Fibroblast of mammary gland (primary cell): ENCODE measurements at places on chromosomes 12 and 14.

DNA sequence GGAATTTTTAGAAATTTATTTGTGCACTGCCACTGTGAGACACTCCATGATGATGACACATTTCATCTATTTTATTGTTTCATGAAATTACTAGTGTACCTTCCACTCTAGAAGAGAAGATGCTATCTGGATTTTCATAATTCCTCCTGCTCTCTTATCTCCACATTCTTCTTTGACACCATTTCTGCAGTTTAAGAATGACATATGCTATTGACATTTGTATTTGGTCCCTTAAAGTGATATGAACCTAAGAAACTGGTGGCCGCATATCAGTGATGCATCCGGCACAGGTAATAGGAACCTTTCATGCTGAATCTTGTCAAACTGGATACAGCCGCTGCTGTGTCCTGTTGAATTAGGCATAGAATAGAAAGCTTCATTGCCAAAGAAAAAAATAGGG, 696.3 kb downstream of the TMEM121 start:
- no peak for DNase-seq

GRCh38 chr12:15532364-15532977, 210.2 kb downstream of the PTPRO start:
- DNase-seq, result peak; percentile 91

DNA sequence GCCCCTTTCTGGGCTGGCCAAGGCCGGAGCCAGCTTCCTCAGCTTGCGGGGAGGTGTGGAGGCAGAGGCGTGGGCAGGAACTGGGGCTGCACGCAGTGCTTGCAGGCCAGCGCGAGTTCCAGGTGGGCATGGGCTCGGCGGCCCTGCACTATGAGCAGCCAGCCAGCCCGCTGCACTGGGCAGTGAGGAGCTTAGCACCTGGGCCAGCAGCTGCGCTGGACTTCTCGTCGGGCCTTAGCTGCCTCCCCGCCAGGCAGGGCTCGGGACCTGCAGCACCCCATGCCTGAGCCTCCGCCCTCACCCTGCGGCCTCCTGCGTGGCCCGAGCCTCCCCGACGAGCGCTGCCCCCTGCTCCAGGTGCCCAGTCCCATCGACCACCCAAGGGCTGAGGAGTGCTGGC, 42.0 kb downstream of the TMTC2 start:
- no peak for DNase-seq

- no peak for DNase-seq
These were observed 139.9 kb downstream of the GRIP1 start for GRCh38 chr12:66538970-66539369.

DNA sequence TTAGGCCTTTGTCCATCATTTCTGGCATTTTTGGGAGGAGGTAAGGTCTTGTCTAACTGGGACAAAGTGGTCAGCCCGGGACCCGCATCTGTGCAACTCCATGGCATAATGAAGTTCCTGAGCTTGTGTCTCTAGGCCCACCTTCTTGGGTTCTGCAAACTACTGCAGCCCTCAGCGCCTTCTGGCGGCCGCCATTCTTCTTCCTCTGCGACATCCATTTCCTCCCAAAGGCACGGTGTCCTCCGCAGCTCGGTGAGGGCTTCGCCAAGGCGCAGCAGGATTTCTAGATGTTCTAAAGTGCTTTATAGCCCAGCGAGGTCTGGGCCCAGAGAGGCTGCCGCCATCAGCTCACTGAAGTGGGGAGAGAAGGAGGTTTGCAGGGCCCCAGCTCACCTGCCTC, 134.4 kb upstream of the OR4E1 start:
- DNase-seq, result no peak

DNA sequence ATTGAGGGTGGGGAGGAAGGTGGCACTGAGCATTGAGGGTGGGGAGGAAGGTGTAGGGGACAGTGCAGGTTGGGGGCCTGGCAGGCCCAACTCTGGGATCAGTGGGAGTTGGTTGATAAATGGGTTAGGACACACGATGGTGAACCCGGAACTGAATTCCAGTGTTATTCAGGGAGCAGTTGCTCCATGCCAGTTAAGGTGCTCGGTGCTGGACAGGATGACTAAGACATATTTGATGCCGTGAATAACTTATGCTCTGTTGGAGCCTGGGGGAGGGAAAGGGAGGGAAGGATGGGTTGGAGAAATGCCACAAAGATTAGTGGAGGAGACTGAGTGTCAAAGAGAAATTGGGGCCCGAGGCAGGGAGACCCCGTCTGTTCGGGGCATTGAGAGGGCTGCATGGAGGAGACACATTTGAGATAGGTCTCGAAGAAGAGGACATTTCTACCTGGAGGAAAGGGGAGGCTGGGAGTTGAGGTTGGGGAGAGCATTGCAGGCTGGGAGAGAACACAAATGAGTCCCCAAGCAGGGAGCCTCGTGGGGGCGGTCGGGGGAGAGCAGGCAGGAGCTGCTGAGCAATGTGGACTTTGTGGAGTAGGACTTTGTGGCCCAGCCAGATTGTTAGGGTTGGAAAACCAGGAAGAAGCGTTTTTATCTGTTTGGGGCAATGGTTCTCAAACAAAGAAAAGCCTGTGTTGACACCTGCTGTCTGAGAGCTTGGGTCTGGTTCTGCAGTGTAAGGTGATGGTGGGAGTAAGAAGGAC, 65.3 kb downstream of the IQSEC3 start:
- no peak for DNase-seq

GRCh38 chr12:98485792-98486340, 29.5 kb upstream of the TMPO start:
- no peak for DNase-seq

DNA sequence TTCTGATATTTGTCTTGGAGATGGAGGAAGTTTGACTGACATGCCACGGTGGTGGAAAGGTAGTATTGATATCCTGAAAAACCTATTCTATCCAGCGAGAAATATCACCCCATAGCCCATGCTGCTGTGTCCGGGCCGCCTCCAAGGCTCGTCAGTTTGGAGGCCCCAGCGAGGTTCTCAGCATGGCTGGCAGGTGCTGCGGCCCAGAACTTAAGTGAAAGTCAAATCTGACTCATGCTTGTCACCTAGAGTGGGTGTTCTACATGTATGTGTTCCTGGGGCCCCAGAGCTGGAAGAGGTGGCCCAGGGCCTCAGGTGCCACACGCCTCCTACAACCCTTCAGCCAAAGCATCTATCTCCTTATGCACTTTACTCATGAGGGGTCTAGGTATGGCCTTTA, 92.9 kb downstream of the GCH1 start:
- DNase-seq, result no peak

GRCh38 chr12:49733219-49734017, 7.9 kb upstream of the TMBIM6 start:
- no peak for DNase-seq

GRCh38 chr14:44490966-44491365, 16.1 kb downstream of the FSCB start:
- DNase-seq, result no peak

- DNase-seq, result no peak
These were observed 137.1 kb downstream of the DUSP6 start for GRCh38 chr12:89215196-89215595.

DNA sequence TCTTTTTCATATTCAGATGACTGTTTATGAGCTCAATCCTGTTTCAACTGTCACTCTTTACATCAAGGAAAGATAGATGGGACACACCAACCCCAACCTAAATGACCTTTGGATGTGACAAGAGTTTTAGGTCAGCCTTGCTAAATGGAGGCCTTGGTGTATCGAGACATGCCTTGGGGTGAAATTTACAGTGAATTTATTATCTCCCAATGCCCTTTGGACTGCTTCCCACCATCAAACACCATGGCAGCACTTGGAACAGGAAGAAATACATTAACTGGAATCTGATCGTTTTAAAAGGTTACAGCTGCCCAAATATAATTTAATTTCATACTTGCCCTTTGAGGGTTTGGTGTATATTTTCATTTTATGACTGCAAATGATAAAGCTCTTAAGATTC, 327.6 kb downstream of the SOX5 start:
- no peak for DNase-seq

- no peak for DNase-seq
These were observed 3.0 kb downstream of the SCAF11 start for GRCh38 chr12:45987340-45987727.

- DNase-seq, result no peak
These were observed 1054.3 kb downstream of the VRK1 start for GRCh38 chr14:97851428-97851995.

DNA sequence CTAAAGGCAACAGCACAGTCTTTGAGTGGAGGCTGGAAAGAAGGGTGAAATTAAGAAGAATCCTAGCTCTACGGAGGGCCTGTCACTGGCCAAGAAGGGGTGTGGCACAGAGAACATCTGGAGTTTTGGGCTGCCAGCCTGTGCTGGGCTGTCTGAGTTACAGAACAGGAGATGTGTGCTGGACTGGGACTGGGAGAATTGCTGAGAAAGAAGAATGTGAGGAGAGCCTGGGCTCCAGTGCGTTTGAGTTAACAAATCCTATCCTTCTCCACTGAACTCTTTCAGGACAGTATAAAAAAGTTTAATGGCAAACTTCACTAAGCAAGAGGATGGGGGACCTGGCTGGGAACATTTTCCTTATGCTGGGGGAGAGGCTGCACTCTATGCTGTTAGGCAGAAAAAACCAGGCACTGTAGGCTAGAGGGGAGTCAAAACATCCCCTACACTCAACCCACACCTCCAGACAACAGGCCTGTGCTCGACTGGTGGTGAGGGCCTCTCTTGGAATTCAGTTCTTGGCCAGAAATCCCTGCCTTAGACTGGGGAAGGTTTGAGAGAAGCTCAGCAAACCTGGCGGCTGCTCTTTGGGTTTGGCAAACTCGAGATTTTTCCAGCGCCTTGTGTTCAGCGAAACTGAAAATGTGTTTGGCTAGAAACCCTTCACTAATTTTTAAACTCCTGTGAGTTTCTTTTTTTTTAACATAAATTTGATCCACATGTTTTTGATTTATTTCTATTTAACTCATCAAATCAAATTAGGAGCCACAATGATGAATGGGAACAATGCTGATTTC, 217.3 kb downstream of the MON2 start:
- peak; percentile 71 for DNase-seq

GRCh38 chr12:105018012-105018411, 31.9 kb downstream of the NOPCHAP1 start:
- DNase-seq, result peak; percentile 21

- DNase-seq, result peak; percentile 92
These were observed 212.8 kb downstream of the CACNA1C start for GRCh38 chr12:2265461-2266167.
